ENCODE measurements at places on chromosomes 2 and 18.

- DNase-seq: no peak
Observed at GRCh38 chr2:220228310-220229006, 601.0 kb downstream of the SLC4A3 start.

- DNase-seq: no peak
Observed at GRCh38 chr18:22026362-22026761, 143.0 kb upstream of the GATA6 start.

- DNase-seq: no peak
Observed at GRCh38 chr2:205931388-205931787, 154.6 kb downstream of the INO80D start.

DNA sequence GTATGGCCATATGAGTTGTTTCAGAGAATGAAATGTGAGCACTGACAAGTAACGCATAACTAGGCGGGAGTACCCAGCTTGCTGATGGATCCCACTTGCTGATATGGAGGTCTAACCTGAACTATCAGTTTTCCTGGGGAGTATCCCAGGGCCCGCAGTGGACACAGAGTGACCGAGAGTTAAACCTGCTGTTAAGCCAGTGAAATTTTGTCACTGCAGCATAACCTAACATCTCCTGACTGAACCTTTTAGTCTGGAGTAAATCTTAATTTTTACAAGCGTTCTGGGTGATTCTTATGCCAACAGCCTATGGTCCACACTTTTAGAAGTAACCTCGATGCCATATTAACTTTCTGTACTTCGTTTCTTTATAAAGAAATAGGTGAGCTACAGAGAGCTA lies 54.4 kb downstream of the TGFA start:
- DNase-seq: no peak

- no peak for DNase-seq
Observed at GRCh38 chr18:78459668-78460067, 520.0 kb upstream of the SALL3 start.

DNA sequence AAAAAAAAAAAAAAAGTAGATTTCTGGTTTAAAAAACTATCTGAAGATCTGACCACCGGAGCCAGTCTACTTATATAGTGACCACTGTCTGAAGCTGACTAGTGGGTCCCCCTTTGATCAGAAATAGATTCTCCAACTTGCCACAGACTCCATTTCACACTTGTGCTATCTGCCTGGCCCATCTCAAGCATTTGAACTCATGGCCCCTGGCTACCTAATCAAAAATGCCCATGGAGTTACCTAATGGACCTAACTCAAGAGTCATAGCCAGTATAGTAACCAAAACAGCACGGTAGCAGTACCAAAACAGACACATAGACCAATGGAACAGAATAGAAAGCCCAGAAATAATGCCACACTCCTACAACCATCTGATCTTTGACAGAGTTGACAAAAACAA lies 17.0 kb upstream of the ATL2 start:
- DNase-seq: no peak

GRCh38 chr18:78071166-78071710 lies 821.6 kb downstream of the GALR1 start:
- DNase-seq: no peak

Data from T-helper 9 cell (primary cell).